Left ventricle myocardium inferior (tissue), 1 donor: ENCODE measurements at places on chromosomes 1 and 21. TPM values are rescaled to one million over a fixed set of nuclear protein-coding genes. Genes with fewer than 3 reads are reported as not detected.

Gene CFAP141
- not detected for total RNA-seq

Gene TRPM2
- total RNA-seq = 1.8 TPM

Gene PRR9
- not detected for total RNA-seq

Gene TLR5
- total RNA-seq = 2.3 TPM

Gene LRRN2
- 1.4 TPM for total RNA-seq

Gene CD48
- 1.3 TPM for total RNA-seq

Gene PLEKHA6
- total RNA-seq = 28.8 TPM

Gene NBPF4
- total RNA-seq = not detected

Gene LRRC3
- 1.8 TPM for total RNA-seq

Gene CRYAA
- total RNA-seq = not detected

Gene CLDN19
- total RNA-seq = not detected

Gene DMRTA2
- total RNA-seq = not detected

GRCh38 chr1:200346700-200347099, 63.1 kb downstream of the ZNF281 start:
- DNase-seq = no peak

- DNase-seq = no peak
These were observed 2.7 kb downstream of the DMBX1 start for GRCh38 chr1:46492269-46492853.

DNA sequence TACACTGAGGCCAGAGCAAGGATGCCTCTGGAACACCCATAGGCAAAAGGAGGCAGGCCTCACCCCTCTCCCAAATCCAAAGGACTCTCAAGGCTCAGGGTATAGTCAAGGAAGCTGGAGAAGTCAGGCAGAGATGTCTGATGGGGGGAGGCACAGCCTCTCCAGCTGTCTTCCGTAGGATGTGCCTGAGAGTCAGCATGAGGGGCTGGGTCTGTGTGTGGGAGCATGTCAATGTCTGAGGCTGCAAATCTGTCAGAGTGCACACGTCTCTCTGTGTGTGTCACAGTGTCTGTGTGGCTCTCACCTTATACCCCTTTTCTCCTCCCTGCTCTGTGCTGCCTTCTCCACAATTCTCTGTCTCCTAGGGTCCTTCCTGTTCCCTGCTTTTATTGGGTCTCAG, 4.0 kb downstream of the HPCAL4 start:
- no peak for DNase-seq

DNA sequence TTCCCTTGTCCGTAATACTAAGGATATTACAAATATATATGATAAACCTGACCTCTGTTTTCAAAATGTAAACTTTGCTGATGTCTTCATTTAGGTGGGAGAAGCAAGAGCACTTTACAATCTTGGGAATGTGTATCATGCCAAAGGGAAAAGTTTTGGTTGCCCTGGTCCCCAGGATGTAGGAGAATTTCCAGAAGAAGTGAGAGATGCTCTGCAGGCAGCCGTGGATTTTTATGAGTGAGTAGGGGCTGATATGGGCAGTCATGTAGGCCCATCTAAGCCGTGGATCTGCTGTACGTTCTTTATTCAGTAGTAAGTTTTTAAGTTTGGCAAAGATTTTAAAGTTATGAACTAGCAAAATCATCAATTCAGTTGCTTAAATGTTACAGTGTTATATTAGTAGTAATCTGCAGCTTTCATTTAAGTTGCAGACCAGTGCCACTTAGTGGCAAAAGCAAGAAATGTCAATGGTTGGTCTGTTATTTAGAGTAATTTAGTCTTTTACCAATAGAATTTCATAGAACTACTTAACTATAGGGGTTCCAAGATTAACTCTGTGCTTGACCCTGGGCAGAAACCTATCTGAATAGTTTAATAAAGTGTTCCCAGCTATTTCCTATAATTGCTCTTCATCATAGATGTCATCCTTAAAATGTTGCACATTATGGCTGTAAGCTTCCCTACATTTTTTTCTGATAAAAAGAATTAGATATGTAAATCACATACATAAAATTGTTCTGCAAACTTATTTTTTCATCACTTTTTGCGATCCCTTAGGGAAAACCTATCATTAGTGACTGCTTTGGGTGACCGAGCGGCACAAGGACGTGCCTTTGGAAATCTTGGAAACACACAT, 21.3 kb downstream of the GPSM2 start:
- DNase-seq = no peak

- DNase-seq = no peak
These were observed 458.3 kb downstream of the MRPL39 start for GRCh38 chr21:25149022-25149421.

- no peak for DNase-seq
These were observed 856 bp downstream of the LHX9 start for GRCh38 chr1:197917805-197918651.

DNA sequence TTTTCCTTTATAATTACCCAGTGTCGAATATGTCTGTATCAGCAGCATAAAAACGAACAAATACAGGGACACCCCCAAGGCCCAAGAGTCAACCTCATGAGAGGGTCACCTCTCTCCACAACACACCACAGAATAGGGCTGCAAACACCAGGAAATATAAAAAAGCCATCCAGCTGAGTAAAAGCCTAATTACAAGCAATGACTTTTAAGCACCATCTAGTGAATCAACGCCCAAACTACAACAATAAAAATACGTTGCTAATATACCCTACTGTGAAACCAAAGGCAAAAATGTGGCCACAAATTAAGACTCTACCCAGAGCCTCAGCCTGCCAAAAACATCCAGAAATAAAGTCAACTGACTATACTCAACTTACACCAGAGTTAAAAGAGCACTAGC, 817.9 kb upstream of the NEGR1 start:
- no peak for DNase-seq

- DNase-seq = no peak
These were observed 28.1 kb downstream of the TTLL7 start for GRCh38 chr1:83970802-83971201.

GRCh38 chr1:234734869-234735268, 124.9 kb upstream of the IRF2BP2 start:
- no peak for DNase-seq

DNA sequence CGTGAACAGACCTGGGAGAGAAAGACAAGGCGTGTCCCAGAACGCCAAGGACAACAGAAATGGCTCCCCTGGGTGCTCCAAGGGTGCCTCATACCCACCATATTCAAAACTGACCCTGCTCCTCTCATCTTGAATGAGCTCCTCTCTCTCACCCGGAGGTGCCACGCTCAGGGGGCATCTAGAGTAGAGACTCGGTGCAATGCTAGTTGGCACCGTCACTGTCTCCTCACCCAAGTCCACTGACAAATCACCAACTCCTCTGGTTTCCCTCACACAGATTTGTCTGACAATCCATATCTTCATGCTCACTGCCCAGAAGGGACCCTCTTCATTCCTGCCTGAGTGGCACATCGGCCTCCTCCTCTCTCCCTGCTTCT, 5.0 kb downstream of the TMEM125 start:
- no peak for DNase-seq

DNA sequence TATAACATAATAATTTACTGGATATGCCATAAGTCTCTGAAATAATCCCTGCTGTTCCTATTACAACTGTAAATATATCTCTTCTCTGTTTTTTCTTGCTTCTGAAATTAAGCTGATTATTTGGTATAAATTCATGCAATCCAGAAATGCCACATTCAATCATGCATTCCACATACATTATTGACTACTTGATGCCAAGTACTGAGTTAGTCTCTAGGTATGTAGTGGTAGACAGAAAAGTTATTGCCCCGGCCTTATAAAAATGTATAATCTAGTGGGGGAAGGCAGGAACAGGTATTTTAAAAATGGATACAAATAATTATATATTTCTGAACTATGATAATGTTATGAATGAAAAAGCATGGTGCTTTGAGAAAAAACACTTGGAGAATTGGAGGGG, 338.6 kb upstream of the SNX7 start:
- no peak for DNase-seq

DNA sequence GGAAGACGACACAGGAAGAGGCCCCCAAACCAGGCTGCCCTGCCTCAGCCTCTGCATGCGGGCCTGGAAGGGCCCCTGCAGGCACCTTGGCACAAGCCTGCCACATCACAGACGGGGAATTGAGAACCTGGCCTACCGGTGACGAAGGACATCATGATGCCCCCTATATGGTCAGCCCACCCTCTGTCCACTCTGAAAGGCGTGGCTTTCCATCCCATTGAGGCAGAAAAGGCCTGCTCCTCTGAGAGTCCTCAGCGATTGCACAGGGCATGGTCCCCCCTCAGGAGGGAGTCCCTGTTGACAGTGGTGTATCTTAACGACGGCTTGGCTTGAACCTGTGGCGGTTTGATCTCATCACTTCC, 11.4 kb downstream of the KRTAP10-1 start:
- no peak for DNase-seq

- no peak for DNase-seq
These were observed 158.6 kb downstream of the SYT2 start for GRCh38 chr1:202551683-202552082.

DNA sequence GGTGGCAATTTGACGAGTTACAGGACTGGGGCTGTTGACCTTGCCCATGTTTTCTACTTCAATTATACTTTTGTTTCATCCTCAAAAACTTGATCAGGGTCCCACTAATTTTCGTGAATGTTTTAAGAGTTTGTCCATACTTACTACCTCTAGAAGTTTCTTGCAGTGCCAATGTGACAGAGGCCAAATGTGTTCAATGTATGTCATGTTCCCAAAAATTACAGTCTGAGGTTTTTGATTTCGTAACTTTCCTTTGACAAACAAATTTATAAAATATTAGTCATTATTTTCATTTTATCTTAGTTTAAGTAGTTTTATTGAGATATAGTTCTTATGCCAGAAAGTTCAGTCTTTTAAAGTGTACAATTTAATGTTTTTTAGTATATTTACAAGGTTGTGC, 15.3 kb downstream of the VPS13D start:
- no peak for DNase-seq

DNA sequence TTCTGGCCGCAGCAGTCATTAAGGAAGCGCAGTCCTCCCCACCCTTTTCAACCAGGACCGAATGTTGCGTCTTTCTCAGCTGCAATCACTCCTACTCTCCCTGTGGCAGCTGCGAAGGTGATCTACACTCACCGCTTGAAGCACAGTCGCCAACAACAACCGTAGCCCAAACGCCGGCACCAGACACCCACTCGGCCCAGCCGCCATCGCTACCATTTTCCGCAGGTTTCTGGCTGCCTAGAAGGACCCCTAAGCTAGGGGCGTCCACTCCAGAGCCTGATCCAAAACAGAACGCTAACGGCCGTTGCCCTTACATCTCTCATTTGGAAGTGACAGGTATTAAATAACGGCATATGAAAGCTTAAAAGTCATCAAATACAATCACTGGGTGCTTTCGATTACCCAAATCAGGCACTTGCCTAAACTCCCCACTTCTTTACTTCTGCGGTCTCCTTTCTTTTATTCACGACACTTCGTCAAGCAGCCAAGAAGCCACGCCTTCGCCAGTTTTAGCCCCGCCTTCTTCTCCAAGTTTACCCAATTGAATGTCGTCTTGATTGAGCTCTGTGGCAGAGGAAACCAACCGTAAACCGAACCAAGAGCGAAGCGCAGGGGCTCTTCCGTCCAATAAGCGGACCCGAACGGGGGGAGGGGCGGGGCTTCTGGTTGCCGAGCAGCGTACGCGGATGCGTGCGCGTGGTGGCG, at the start of gene SELENOF:
TSS of gene SELENOF (minus strand) at position 231 of the 705 bp plus-strand sequence. CDS start at position 216, 15 bp downstream.
- peak; percentile 99 for DNase-seq

DNA sequence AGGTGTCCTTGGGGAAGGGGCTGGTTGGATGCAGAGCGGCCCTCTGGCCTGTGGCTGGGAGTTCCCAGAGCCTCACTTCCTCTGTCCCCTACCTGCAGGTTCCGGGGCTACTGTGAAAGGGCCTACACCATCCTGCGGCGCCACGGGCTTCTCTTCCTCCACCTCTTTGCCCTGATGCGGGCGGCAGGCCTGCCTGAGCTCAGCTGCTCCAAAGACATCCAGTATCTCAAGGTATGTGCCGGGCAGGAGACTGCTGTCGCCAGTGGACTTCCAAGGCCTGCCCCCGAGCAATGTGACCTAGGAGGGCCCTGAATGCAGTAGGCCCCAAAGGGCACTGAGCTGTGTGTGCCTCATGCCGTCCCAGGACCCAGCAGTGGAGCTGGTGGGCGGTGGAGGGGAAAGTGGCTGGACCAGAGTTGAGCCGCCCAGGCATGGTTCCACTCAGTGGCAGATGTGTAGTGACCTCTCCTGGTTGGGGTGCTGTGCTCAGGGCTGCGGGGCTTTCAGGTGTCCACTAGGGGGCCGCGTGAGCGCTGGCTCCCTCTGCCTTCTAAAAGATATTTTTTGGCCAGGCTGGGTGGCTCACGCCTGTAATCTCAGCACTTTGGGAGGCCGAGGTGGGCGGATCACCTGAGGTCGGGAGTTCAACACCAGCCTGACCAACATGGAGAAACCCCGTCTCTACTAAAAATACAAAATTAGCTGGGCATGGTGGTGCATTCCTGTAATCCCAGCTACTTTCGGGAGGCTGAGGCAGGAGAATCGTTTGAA, 73.4 kb downstream of the PIK3CD start:
- peak; percentile 50 for DNase-seq

- no peak for DNase-seq
These were observed 153.8 kb downstream of the ACTL8 start for GRCh38 chr1:17908945-17909344.

DNA sequence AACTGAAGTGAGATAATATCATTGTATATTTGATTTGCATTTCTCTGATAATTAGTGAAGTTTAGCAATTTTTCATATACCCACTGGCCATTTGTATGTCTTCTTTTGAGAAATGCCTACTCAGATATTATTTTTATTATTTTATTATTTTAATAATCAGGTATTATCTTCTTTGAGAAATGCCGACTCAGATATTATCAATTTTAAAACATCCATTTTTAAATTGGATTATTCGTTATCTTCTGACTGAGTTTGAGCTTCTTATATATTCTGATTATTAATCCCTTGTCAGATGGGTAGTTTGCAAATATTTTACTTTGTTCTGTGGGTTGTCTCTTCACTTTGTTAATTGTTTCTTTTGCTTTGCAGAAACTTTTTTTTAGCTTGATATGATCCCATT, 37.7 kb downstream of the KMO start:
- DNase-seq = no peak

- DNase-seq = no peak
These were observed 87.9 kb upstream of the SOX13 start for GRCh38 chr1:203985044-203985443.

DNA sequence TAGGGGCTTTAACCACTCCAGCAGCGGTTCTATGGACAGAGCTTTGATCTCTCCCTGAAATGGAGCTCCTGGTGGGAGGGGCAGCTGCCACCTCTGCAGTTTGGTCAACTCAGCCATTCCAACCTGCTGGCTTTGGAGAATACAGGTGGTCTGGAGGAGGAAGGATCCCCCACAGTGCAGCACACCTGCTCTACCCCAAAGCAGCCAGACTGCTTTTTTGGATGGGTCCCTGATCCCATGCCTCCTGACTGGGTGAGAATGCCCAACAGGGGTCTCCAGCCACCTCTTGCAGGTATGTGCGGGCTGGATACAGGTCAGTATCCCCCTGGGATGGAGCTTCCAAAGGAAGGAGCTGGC, 53.9 kb downstream of the TPTE start:
- no peak for DNase-seq

GRCh38 chr21:34085129-34085528, 11.8 kb downstream of the MRPS6 start:
- DNase-seq = no peak

GRCh38 chr21:46564391-46564790, 40.5 kb downstream of the S100B start:
- DNase-seq = no peak
